Cardiac muscle cell (in vitro differentiated cells and primary cell): ENCODE measurements at places on chromosomes 1 and 21. TPM values are rescaled to one million over a fixed set of nuclear protein-coding genes. Genes with fewer than 3 reads are reported as not detected.
A peak's percentile ranks its signal among the peaks of the same experiment; 100 is the strongest.

DNA sequence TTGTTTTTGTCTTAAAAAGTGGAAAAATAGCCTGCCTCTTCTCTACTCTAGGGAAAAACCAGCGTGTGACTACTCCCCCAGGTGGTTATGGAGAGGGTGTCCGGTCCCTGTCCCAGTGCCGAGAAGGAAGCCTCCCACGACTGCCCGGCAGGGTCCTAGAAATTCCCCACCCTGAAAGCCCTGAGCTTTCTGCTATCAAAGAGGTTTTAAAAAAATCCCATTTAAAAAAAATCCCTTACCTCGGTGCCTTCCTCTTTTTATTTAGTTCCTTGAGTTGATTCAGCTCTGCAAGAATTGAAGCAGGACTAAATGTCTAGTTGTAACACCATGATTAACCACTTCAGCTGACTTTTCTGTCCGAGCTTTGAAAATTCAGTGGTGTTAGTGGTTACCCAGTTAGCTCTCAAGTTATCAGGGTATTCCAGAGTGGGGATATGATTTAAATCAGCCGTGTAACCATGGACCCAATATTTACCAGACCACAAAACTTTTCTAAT is 35.0 kb upstream of the TDRD10 start:
- DNase-seq, result no peak

DNA sequence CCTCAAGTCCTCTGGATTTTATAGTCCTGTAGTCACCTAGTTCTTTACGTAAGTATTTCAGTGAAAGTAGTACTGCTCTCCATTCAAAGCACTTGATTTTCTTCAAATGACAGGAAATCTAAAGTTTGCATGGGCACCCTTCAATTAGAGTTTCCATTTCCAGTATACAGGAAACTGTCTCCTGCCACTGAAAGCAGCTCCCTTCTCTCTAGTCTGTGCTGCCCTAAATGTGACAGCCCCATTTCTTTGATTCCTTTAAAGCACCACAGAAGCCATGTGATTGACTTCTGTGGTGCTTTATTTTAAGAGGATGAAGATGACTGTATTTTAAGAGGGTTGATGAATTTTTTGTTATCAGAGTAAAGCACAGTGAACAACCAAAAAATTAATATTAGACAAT is 226.1 kb downstream of the DNAH14 start:
- no peak for DNase-seq

DNA sequence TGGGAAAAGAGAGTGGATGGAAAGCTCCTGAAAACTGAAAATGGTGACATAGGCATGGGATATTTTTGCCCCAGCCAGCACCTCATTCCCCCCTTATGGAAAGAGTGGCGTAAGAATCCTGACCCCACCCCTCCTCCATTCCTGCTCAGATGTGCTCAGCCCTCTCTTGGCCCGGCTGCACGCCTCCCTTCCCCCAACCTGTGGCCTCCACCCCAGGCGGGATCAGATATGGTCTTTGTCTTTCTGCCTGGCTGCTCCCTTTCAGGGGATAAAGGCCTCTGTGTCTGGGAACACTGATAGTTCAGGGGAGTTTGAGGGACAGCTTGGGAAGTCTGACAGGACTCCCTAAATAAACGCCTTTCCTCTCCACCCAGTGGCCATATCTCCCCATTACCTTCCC is 49.8 kb downstream of the KIRREL1 start:
- peak; percentile 40 for DNase-seq

GRCh38 chr1:221972276-221973235 is 230.7 kb upstream of the DUSP10 start:
- DNase-seq, result no peak

GRCh38 chr1:203124546-203125317 is 2.8 kb upstream of the ADORA1 start:
- no peak for DNase-seq

- DNase-seq, result no peak
Observed at GRCh38 chr1:180026556-180026955, 71.9 kb downstream of the CEP350 start.

GRCh38 chr1:230957580-230957989 is 21.1 kb downstream of the TTC13 start:
- DNase-seq, result no peak

DNA sequence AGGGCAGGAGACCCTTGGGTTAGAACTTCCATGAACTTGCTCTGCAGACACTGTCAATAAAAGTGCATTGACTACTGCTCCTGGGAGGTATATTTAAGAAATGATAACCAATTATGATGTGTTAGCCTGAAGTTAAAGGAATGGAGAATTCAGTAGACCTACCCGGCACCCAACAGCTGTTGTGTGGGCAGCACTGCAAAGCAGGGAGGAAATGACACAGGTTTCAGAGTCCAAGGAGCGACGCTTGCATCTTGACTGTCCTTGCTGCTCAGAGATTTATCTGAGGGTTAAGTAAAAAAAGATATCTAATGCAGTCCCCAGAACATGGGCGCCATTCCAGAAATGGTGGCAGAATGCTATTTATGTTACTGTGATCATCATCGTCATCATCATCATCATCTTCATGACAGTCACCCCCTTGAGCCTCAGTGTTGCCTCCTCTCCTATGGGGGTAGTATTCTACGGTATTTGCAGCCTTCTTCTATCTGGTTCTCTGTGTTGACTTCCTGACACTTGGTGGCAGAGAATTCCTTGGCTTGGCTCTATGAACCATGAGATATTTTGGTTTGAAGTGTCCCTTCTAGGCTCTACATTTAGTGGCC is 225.9 kb downstream of the KAZN start:
- no peak for DNase-seq

- DNase-seq, result peak; percentile 29
Observed at GRCh38 chr1:39957299-39958015, 2.5 kb downstream of the MFSD2A start.

- peak; percentile 4 for DNase-seq
Observed at GRCh38 chr1:44151808-44152207, 10.4 kb upstream of the KLF18 start.

DNA sequence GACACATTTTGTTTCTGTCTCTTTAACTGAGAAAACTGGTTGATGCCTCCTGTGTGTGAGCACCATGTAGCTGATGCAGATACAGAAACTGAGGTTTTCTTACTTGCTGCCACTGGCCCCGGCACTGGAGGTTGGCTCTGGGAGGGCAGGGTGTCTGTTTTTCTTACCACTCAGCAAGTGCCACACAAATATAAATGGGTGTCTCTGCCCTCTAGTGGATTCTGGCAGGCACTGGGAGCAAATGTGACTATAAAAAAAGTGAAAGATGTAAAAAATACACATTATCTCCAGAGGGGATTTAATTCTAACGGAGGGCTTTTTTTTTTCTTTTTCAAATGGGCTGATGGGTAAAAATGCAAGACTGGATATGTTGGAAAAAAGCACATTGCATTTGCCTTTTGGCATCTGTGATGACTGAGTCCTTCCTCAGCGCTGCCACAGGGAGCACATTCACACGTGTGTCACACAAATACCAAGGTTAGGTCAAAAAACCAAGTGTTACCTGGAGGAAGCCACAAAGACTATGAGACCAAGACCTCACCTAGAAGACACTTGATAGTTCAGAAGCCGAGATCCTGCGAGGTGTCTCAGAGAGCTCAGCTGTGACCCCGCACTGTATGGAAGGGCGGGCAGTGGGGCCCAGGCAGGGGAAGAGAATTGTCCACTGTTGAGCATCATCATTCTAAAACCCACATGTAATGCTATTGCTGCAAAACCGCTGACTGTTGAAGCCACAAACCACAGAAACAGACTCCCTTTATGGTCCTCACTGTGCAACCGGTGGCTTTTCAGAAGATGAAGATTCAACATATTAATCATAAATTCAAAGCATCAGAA is 18.9 kb downstream of the PGBD2 start:
- DNase-seq, result peak; percentile 62

- DNase-seq, result no peak
Observed at GRCh38 chr21:33433425-33434114, 30.4 kb downstream of the IFNGR2 start.

DNA sequence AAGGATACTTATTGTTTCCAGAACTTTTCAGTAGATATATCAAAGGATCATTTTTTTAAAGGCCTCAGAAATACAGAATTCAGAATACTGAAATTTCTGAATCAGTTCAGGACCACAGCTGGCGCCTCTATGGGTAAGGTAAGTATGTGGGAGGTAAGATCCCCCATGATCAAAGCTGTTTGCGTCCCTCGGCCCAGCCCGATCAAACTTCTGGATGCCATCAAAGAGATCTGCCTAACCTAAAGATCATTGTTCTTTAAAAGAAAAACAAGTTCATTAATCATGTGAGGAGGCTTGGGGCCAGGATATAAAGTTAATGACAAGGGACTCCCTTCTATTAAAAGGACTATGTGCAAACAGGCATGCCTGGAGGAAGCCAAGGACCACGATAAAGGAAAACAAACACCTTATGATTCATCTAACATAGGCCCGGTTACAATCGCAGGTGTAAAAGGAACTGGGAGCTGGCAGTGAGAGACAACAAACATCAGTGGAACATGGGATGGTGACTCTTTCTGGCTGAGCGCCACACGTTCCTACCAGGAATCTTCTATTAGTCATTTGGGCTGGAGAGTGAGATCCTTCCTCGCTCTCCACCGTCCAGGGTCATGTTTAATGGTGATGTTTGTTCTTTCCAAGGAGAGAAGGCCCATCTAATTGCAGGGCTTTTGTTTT is 2.8 kb upstream of the BACE2 start:
- DNase-seq, result peak; percentile 25

- no peak for DNase-seq
Observed at GRCh38 chr21:29506947-29507346, 208.2 kb downstream of the BACH1 start.

DNA sequence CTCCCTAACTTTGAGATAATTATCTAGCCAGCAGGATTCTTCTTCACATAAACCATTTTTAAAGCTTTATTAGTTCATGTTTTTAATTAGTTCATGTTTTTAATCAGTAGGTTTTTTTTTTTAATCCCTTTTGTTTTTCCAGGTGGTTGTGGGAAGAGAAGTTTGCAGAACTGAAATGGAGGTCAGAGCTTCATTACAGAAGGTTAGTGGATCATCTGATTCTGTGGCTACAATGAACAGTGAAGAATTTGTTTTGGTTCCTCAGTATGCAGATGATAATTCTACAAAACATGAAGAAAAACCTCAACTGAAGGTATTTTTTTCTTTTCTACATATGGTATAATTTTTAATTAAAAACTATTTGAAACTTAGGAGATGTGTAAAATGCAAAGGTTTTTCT is 59.7 kb downstream of the RABGAP1L start:
- no peak for DNase-seq

GRCh38 chr1:230749150-230749549 is 2.0 kb downstream of the CAPN9 start:
- DNase-seq, result no peak

- DNase-seq, result peak; percentile 65
Observed at GRCh38 chr1:67559222-67559700, 125.7 kb upstream of the GADD45A start.

GRCh38 chr1:13828454-13829151 is 128.6 kb downstream of the PRDM2 start:
- DNase-seq, result peak; percentile 14

CACYBP gene
- polyA plus RNA-seq, result 147 and 167 TPM in 2 replicates

HSPG2 gene
- 62.3 and 96.2 TPM in 2 replicates for polyA plus RNA-seq

SPRR2B gene
- polyA plus RNA-seq, result not detected in 2 replicates

HCRTR1 gene
- not detected in 2 replicates for polyA plus RNA-seq

GJA8 gene
- not detected in 2 replicates for polyA plus RNA-seq

UCHL5 gene
- 42.5 and 49.6 TPM in 2 replicates for polyA plus RNA-seq

PCP4 gene
- 2.5 and 3.0 TPM in 2 replicates for polyA plus RNA-seq
